Activated T-cell treated with anti-CD3 and anti-CD28 coated beads, Interleukin-2, amount 50 U/mL, for 72 hours (primary cell): ENCODE measurements at places on chromosomes 6 and 20. TPM values are rescaled to one million over a fixed set of nuclear protein-coding genes. Genes with fewer than 3 reads are reported as not detected.

PSORS1C1 gene
- total RNA-seq: 0.67 TPM

GRCh38 chr6:155962276-155962675 is 506.6 kb upstream of the NOX3 start:
- DNase-seq: no peak

LRRC1 gene
- 4.4 TPM for total RNA-seq

TCP1 gene
- 291 TPM for total RNA-seq

DNA sequence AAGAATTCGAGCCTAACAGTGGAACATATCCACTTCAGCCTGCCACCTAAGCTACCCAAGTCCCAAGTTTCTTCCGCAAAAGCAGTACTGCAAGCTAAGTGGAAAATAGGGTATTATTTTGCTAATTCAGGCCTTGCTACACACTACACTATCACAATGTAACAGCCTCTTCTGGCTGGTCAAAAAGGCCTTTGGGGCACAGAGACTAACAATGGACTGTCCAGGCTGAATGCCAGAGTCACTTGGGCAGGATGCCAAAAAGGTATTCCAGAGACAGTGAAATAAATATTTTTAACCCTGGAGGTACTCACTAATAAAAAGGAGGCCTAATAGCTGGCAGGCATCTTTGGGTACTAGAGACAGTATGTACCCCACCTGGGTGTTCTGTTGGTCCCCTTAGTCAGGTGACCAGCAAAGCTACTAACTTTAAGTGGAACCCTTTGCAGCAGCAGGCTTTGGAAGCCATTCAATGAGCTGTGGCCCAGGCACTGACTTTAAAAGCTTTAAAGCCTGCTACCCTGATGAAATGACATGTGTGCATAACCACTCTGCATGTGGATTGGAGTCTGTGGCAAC is 692.1 kb downstream of the HTR1B start:
- DNase-seq: no peak

- no peak for DNase-seq
These were observed 12.8 kb downstream of the RGS17 start for GRCh38 chr6:153117986-153118879.

LINC00237 gene
- total RNA-seq: 0.41 TPM

CNPY3 gene
- total RNA-seq: 37.3 TPM
